GM06990 (cell line): ENCODE measurements at places on chromosomes 4 and X.

- DNase-seq, result no peak
Measured at GRCh38 chrX:145532176-145532780, 285.0 kb downstream of the SPANXN1 start.

DNA sequence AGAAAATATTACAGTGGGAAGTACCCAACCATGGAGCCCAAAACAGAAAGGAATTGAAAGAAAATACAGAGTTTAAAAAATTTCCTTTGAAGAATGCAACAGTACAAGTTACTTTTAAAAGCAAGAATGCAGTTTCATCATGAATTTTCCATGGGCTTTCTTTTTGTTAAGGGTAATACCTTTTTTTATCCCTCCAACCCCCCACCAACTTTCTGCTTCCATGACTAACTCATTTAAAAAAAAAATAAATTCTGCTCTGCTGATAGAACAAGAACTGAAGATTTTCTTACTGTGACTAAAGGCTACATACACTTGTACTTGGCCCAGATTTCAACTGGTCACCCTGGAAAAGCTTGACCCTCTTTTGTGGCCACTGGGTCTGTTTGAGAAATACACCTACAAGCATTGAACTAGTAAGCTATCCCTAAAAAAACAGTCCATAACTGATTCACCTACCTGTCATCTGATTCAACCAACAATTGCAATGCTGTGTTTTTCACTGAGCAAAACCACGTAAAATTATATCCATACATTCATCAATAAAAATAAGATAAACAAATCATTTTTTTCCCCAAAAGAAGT lies 214.2 kb downstream of the NSUN7 start:
- DNase-seq, result no peak

DNA sequence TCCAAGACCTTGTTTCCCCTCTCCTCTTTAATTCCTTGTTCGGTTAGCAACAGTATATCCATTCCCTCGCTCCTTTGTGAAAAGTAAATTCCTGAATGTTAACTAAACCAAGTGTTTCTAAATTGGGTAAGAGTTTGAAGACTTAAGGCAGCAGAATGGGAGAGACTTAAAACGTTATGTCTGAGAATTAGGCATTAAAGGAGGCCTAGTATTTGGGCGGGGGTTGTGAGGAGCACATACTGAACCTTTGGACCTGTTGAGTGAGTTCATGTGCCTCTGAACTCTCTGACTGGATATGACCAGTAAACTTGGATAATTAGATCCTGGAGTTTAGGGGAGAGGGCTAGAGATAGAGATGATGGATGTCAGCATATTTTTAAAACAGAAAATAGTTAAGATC lies 1.2 kb downstream of the MSMO1 start:
- DNase-seq, result no peak

GRCh38 chr4:152480901-152481300 lies 55.0 kb downstream of the FBXW7 start:
- DNase-seq, result no peak

GRCh38 chr4:95217197-95217596 lies 331.6 kb downstream of the UNC5C start:
- no peak for DNase-seq

GRCh38 chr4:101417046-101417445 lies 69.7 kb upstream of the PPP3CA start:
- DNase-seq, result no peak

DNA sequence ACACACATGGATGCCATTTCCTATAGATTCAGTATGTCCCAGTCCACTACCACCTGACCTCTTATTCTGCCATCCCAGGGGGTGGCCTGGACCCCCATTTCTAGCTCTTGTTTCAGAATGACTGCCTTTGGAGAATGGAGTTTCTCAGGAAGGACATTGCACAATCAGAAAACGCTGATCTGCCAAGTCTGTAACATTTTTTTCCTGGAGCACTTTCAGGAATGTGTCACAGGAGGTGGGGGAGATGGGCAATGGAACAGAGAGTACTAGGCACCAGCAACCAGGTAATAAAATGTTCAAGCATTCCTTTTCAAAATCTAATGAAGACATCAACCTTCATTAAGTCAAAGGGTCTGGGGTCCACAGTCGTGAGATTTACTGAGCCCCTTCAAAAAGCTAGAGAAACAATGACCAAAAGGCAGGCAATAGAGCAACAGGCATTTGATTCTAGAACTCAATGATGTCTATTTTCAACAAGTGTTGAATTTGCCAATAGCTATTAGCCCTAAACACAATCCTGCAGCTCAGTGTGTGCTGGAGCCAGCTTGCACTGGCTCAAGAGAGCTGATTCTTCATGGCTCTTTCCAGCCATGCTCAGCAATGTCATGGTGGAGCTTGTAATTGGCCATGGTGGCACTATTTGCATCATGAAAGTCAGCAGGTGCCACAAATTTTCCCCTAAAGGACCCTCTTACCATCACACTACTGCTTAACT lies 87.1 kb downstream of the KDR start:
- DNase-seq, result no peak

DNA sequence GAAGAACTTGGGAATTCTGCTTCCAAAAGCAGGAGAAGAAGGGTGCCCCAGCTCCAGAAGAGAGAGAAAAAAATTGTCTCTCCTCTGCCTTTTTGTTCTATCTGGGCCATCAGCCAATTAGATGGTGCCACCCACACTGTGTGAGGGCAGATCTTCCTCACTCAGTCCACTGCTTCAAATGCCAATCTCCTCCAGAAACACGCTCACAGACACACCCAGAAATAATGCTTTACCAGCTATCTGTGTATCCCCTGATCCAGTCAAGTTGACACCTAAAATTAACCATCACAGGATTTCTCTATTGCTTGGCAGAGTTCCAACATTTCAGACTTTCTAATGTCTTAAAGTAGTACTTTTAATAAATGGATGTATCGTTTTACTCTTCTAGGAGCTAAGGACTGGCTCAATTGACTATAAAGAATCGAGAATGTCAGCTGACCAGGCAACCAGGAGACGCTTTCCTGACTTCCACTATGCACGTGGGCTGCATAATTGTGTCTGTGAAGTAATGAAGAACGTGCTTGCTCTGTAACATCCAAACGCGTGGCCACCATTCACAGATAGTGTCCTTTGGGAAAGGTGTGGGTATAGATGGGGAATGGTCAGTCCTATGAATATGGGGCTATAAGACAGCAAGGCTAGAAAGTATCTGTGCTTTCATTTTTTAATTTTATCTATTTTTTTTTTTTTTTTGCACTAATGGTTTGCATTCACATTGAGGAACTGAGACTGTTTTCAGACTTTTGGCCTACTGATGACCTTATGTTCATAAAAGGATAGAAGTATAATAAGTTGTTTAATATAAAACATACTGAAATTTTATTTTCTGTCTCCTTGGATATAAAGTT lies 9.9 kb upstream of the SMIM20 start:
- DNase-seq, result no peak

GRCh38 chr4:181264893-181265292 lies 978.3 kb upstream of the TENM3 start:
- DNase-seq, result no peak

- DNase-seq, result no peak
Measured at GRCh38 chr4:100876546-100876945, 358.7 kb upstream of the EMCN start.

DNA sequence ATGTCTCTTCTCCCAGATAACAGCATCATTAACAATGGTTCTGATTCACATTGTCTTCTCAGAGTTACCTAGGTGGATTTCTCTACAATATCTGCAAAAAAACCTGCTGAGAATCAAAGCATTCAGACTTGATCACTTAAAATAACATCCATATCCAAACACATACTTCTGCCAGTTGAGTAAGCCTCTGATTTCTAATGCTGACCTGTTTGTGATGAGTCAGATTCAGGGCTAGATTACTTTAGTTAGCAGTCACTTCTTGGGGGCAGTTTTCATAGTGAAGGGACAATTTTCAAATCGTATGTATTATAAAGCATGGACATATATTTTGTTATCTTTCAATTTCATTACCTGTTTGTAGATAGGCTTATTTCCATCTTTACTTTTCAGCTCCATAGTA lies 35.5 kb downstream of the CCNI start:
- DNase-seq, result no peak

GRCh38 chr4:174053895-174054294 lies 229.6 kb downstream of the FBXO8 start:
- no peak for DNase-seq

- no peak for DNase-seq
Measured at GRCh38 chr4:101669832-101670188, 120.7 kb upstream of the BANK1 start.

GRCh38 chrX:44770121-44770520 lies 73.7 kb upstream of the DUSP21 start:
- no peak for DNase-seq

DNA sequence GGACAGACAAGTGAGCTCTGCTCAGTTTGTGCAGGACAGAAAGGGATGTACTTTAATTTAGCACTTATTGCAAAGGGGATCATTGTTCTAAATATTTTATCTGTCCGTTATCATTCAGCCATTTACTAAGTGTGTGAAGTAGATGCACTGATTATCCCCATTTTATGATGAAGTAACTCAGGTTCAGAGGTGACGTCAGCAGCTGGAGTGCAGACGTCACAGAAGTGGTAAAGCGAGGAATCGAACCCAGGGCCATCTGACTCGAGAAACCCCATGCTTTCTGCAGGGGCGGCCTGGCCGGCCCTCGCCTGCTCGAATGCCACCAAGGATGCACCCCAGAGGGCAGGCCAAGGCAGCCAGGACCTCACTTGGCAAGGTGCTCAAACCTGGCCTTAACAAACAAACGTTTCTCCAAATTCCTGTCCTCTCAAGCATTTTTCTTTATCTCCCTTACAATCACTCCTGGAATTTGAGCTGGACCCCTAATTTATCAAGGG lies 75.0 kb downstream of the DCTD start:
- DNase-seq, result no peak

DNA sequence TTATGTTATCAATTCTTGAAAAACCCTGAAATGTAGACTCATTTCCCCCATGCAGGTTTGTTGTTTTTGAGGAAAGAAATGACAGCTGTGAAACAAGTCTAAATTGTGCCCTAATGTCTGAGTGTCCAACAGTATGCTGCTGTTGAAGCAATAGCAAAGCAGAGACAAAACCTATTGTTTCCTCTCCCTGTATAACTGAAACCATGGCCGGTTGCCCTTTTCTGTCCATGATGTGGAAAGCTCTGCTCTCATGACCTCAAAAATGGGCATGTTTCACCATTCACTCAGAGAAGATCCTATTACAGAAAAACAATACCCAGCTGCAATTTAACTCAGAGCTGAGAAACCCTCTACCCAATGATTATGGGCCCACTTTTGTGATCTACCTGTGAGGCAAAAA lies 312.6 kb upstream of the FTHL17 start:
- no peak for DNase-seq

- no peak for DNase-seq
Measured at GRCh38 chr4:6916587-6917460, 7.2 kb downstream of the TBC1D14 start.

DNA sequence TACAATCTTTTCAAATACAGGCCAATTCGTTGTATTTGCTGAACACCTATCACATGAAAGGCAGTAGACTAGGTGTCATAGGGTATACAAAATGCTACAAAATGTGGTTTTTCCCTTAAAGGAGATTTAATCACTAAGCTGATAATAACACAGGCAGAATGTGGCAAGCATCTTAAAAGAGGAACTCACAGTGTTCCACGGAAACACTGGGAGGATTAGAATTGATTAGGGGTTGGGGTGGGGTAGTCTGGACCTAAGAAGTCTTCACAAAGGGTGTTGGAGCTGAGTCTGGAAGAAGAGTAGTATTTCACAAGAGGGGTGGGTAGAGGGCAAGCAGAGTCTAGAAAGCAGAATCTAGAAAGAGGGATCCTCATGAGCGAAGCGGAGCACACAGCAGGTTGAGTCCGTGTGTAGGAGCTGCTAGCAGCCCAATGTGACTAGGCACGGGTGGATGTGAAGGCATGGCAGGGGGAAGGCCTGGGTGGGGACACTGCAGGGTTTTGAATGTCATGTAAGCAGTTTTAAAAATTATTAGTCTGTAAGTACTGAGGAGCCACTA lies 123.6 kb downstream of the MGST2 start:
- no peak for DNase-seq
